ENCODE measurements at places on chromosomes 5 and 9.
A peak's percentile ranks its signal among the peaks of the same experiment; 100 is the strongest.

GRCh38 chr5:72451741-72452505, 55.3 kb downstream of the ZNF366 start:
- DNase-seq = no peak

DNA sequence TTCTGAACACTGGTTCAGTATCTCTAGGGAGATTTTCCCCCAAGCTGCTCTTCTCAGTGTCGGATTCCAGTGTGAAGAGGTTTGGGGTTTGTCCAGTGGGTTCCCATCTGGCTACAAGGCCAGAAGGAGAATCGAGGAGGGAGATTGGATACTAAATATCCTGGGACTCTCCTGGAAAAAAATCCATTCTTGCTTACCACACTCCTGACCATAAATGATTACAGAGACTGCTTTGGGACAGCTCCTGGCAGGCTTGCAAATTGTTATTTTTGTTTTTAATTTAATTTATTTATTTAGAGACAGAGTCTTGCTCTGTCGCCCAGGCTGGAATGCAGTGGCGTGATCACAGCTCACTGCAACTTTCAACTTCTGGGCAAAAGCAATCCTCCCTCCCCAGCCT, 4.7 kb upstream of the SUSD1 start:
- DNase-seq = no peak

- DNase-seq = no peak
Measured at GRCh38 chr5:143757116-143757515, 54.8 kb upstream of the HMHB1 start.

- no peak for DNase-seq
Measured at GRCh38 chr9:31103836-31104235, 1280.6 kb upstream of the ACO1 start.

- no peak for DNase-seq
Measured at GRCh38 chr5:179265514-179266290, 79.6 kb downstream of the ADAMTS2 start.

GRCh38 chr9:126438741-126439401, 112.2 kb downstream of the MVB12B start:
- no peak for DNase-seq

DNA sequence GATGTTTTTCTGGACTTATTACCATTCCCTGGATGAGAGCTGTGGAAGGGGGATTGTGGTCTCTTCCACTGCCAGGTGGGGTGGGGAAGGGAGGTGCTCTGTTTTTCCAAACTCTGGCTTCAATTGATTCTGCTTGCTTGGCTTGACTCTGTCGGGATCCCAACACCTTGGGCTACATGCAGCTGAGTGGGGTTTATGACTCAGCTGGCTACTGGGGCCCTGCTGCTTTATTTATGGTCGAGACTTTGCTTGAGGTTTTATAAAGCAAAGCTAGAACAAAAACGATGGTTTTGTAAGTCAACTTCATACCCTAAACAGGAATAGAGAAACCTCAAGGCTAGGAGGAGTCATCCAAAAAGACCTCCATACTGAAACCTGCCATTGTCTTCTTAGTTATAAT, 76.3 kb downstream of the AOPEP start:
- no peak for DNase-seq

- DNase-seq = no peak
Measured at GRCh38 chr9:100554935-100555401, 22.9 kb upstream of the CAVIN4 start.

GRCh38 chr5:137114529-137114928, 384.6 kb downstream of the SPOCK1 start:
- DNase-seq = no peak

DNA sequence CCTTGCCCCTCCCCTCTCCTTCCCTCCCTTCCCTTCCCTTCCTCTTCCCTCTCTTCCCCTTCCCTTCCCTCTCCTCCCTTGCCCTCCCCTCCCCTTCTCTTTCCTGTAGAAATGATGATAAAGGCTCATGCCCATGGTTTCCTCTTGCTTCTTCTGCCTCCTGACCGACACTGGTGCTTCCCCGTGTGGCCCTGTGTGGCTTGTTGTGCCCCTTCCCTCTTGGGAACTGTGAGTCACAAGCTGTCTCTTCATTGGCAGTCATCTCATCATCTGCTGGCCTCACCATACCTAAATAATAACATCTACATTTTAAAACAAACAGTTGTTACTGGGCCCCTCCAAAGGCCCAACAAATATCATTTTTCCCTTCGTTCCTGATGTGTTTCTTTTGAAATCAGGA, 11.7 kb upstream of the CARNMT1 start:
- no peak for DNase-seq

- DNase-seq = no peak
Measured at GRCh38 chr9:91991721-91992341, 41.8 kb upstream of the ROR2 start.

DNA sequence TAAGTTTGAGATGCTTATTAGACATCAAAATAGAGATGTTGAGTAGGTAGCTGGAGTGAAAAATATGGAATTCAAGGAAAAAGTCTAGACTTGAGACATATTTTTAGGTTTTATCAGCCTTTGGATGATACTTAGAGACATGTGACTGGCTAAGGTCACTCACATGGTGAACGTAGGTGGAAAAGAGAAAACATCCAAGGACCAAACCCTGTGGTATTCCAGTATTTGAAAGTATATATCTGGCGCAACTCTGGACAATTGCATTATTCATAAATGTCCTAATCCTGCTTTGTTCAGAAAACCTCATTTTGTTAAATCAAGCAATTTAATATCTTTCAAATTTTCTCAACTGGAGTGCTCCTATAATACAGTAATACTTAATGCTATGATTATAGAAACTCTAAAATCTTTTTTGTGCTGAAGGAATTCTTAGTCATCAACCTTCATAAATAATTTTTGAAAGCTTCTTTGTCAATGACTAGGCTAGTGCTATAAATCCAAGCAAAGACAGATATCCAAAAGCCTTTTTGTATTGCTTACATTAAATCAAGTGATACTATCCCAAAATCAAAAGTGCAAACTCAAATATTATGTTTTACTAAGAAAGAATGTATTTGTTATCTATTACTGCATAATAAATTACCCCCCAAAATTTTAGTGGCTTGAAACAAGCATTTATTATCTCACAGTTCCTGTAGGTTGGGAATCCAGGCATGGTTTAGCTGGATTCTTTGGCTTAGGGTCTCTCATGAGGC, 452.0 kb downstream of the ENC1 start:
- no peak for DNase-seq

DNA sequence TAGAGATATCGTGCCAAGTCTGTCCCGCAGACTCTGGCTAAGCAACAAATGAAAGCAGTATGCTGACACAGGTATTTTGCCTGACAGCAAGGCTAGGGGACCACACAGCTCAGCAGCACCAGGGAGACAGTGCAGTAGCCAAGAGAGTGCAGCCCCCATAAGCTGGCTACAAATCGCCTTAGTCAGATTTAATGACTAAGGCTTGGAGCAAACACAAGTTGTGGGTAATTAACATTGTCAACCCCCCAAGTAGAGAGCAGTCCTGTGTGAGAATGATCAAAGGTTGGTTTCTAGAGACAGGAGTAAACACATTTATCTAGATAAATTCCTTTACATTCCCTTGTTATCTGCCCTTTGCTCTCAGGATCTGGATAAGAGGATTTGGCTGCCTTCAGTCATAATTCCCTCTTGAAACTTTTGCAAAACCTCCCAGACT, 1434.5 kb upstream of the CDH6 start:
- no peak for DNase-seq

DNA sequence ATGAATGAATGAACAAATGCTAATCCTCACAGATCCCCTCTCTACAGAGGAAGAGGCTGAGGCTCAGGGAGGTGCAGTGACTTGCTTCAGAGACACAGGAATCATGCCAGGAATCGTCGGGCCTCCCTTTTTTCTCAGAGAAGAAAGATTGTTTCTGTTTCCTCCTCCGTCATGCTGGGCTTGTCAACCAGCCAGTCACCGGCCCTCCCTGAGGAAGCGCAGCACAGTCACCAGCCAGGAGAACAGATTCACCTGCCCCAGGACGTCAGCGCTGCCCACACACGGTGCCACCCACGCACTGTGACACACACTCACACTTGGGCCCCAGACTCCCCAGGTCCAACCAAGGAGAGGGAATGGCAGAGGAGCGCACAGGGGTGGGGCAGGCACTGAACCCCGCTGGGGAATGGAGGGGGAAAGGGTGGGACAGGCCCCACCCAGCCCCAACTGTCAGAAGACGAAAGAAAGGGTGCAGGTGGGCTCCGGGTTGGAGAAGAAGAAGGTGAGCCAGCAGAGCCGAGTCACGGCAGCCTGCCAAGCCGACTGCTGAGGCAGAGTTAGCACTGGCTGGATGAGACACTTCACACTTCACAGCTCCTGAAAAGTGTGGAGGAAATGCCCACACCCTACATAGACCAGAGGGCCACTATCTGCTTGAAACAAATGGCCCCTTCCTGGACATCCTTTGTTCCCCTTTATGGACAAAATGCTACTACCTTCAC, 13.8 kb upstream of the ERGIC1 start:
- DNase-seq = peak; percentile 59

GRCh38 chr9:75505654-75506053, 384.8 kb upstream of the PCSK5 start:
- no peak for DNase-seq
